Activated CD4-positive, alpha-beta memory T cell treated with anti-CD3 and anti-CD28 coated beads for 36 hours (primary cell): ENCODE measurements at places on chromosomes 3 and 15.
A peak's percentile ranks its signal among the peaks of the same experiment; 100 is the strongest.

- no peak for DNase-seq
Measured at GRCh38 chr3:192122832-192123594, 604.3 kb downstream of the FGF12 start.

GRCh38 chr3:69425249-69425648 lies 39.4 kb upstream of the FRMD4B start:
- DNase-seq: peak; percentile 57

DNA sequence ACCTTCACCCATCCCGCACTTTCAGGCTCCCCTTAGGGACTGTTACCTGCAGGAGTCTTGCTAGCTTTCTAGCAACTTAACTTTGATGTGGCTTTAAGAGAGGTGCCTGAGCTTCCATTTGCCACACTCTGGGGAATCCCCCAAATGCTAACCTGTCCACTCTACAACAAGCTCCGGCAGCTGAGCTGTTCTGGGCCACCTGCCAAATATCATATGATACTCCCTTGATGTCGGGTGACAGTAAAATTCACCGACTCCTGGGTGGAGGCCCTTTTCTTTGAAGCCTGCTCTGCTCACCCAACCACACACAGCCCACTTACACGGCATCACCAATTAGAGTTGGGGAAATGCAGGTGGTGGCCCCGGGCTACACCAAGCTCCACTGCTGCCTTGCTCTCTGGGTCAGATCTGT lies 38.0 kb upstream of the XCR1 start:
- peak; percentile 85 for DNase-seq

DNA sequence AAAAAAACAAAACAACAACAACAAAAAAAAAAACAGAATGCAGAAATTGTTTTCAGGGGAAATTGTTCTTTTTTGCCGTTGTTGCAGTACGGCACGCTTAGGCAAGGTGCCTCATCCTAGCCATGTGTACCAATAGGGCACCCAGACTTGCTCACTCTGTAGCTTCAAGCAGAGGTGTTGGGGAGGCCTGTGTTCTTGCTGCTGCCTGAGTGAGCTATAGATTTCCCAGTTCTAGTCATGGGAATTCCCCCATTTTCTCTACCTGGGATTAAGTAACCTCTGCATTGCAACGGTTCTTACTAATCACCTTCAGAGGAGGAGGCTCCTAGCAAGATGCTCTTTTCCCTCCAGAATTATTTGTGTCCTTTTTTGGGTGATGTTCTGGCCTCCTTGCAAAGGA lies 12.9 kb upstream of the PARL start:
- DNase-seq: peak; percentile 17

- DNase-seq: no peak
Measured at GRCh38 chr3:45509768-45510129, 84.8 kb upstream of the LIMD1 start.

GRCh38 chr3:36373084-36373483 lies 7.2 kb upstream of the STAC start:
- DNase-seq: no peak

DNA sequence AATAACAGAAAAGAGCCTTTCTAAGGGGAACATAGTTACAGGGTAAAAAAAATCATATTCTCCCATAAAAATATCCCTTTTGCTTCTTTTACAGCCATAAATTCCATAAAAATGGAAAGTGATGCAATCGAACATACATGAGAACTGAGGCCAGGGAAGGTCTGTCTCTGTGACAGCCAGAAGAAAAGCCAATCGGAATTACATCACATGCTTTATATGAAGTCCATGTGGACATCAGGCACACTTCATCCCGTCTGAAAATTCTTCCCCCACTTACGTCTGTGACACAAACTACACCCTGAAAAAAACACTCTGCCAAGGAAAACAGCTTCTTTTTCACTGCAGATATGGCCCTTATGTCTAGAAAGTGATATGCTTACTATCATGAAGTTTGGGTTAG lies 323.5 kb downstream of the ERC2 start:
- DNase-seq: no peak

DNA sequence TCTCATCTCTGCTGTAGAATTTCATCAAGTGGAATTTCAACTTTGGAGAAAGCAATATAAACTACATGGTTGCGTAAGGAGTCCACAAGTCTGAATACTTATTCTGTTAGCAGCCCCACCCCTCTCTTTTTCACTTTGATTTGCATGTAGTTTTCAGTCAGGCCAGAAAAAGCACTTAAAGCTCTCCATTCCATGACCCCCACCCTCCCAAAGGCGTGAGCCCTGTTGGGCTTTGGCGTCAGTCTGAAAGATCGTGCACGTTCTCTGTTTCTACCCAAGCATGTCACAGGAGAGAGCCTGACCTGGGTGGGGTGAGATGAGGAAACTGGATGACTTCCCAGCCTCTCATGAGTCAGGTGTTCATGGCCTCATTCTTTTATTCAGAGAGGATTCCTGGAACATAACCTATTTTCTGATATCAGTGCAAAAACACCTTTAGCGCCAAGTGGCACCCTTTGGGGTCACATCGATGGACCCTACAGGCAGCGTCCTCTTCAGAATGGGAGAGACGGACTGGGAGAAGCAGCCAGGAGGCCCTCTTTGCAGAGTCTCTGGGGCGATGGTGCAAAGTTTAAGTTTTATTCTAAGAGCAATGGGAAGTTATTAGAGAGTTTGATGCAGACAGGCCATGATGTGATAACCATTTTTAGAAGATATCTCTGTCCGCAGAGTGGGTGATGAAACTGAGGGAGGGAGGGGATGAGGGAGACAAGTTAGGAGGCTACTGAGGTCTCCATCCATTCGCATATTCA lies 55.8 kb downstream of the LSM3 start:
- DNase-seq: no peak

DNA sequence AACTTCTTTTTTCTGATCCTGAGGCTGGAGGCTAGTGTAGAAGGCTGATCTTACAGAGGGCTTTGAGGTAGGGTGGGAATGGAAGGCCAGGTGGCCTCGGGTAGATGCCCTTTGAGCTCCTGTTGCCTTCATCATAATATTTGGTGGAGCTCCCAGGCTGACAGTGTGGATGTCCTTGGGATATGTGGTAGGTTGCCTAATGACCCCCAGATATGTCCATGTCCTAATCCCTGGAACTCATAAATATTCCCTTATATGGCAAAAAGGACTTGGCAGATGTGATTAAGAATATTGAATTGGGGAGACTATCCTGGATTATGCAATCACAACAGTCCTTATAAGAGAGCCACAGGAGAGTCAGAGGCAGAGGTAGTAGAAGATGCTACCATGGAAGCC lies 5.5 kb downstream of the ADAMTSL3 start:
- DNase-seq: no peak

GRCh38 chr3:14997941-14998340 lies 50.6 kb downstream of the NR2C2 start:
- no peak for DNase-seq

DNA sequence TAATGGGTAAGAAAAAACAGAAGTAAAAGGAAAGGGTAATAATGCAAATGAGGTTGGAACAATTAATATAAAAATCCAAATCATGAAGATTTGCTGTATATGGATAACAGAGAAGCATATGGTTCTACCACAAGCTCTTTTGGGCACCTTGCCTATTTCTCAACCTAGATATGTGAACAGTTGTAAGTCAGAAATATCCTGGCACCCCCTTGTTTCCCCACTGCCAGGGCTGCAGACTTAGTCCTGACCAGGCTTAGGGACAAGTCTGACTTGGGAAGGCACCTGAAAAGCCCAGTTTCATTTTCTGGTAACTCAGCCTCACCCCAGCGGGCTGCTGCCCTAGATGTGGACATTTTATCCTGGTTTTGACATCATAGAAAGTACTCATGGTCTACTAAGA lies 183.2 kb upstream of the STAC start:
- DNase-seq: no peak

DNA sequence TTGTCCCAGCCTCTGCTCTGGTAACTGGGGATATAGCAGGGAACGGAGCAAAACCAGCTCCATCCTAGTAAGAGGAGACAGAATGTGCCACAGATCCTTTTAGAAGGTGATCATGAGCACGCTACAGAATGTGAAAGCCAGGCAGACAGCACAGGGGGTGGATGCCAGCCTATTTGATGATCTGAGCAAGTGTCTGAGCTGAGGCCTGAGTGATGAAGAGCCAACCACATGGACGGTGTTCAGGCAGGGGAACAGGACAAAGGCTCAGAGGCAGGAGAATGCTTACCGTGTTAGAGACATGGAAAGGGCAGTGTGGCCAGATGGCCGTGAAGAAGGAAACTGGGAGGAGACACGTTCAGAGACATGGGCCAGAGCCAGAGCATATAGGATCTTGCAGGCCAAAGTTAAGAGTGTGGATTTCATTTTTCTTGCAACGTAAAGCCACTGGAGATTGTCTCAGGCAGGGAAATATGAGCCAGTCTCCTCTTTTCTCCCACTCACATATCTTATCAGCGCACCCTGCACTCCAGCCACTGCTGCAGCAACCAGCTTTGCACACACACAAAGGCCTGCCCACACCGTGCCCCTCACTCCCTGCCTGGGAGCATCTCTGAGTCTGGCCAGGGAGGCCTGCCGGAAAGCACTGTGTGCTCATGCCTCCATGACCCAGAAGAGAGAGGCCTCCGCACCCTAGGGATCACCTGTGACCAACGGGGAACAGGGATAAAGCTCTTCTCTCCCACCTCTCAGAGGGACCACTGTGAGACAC lies 20.1 kb downstream of the RAB43 start:
- no peak for DNase-seq

- DNase-seq: peak; percentile 81
Measured at GRCh38 chr3:136194409-136195257, 1.5 kb downstream of the MSL2 start.

DNA sequence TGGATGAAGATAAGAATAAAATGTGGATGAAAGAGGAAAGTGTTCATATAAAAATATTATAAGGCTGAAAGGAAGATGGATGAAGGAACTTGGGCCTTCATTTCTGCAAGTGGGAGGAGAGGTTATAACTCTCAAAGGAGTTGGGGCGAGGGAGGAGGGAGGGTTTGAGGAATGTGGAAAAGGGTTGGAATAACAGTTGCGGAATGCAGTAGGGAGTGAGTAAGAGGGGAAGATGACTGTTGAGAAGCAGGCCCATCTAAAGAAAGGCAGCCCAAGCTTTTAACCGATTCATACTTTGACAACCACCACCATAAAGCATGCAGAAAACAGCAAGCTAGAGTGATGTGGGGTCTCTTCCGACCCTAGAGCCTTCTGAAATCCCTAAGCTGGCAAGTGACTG lies 8.3 kb upstream of the TM4SF4 start:
- no peak for DNase-seq

- DNase-seq: no peak
Measured at GRCh38 chr3:106125321-106125720, 256.5 kb upstream of the CBLB start.

GRCh38 chr15:67253549-67254237 lies 768 bp downstream of the AAGAB start:
- DNase-seq: no peak

DNA sequence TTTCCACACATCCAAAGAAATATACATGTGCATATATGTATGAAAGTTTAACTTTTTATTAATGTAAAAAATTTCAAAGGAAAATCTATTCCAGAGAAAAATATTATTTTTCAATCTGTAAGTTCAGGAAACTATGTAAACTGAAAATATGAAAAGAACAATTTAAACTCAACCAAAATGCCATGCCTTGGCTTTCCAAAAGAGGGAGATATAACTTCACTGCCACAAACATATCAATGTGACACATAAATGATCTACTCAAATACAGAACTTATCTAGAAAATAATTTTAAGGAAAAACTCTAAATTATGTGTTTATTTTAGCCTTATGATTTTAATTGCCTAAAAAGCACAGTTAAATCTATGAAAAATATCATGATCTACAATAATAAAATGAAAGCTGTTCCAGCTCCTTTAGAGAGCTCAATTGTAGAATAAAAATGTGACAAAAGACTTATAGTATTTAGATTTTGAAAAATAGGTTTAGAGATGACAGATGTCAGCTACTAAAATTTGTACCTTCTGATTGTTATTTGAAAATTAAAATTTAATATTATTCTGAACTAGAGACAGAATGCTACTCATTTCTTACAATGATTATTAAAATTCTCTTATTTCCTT lies 94.8 kb downstream of the GBE1 start:
- no peak for DNase-seq

- DNase-seq: no peak
Measured at GRCh38 chr3:8320711-8321458, 180.7 kb upstream of the LMCD1 start.
